ENCODE measurements at places on chromosomes 12 and 14. TPM values are rescaled to one million over a fixed set of nuclear protein-coding genes. Genes with fewer than 3 reads are reported as not detected.

The LTBP2 gene
- 5.7 TPM for total RNA-seq

The KRT83 gene
- total RNA-seq, result 0.05 TPM

The TMEM63C gene
- 0.98 TPM for total RNA-seq

The HPD gene
- 0.12 TPM for total RNA-seq

The CFAP251 gene
- total RNA-seq, result 3.8 TPM

The UNC79 gene
- total RNA-seq, result not detected

The B4GALNT1 gene
- 61.9 TPM for total RNA-seq

The RBM25 gene
- total RNA-seq, result 41.9 TPM

- DNase-seq, result no peak
Observed at GRCh38 chr14:100841761-100842403, 16.0 kb downstream of the MEG3 start.

DNA sequence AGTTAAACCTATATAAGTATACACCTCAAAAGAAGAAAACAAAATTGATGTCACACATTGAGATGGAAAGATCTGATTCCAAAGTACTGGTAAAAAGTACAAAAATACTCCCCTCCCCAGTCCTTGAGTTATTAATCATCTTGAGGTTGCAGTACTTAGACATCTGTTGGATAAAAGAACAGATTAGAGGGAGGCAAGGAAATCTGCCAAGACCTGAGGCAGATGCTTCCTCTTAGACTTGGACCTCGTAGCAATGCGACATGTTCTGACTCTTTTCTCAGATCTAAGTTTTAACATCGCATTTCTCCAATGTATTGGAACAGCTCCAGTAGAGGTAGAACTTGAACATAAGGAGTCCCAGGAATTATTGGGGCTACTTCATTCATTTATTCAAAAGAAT is 187.9 kb upstream of the GRIN2B start:
- no peak for DNase-seq

GRCh38 chr14:73189651-73190050 is 47.7 kb upstream of the PAPLN start:
- no peak for DNase-seq

- peak; percentile 19 for DNase-seq
Observed at GRCh38 chr12:45762185-45763110, 32.9 kb downstream of the ARID2 start.

GRCh38 chr12:20555771-20556170 is 139.4 kb upstream of the SLCO1C1 start:
- no peak for DNase-seq

DNA sequence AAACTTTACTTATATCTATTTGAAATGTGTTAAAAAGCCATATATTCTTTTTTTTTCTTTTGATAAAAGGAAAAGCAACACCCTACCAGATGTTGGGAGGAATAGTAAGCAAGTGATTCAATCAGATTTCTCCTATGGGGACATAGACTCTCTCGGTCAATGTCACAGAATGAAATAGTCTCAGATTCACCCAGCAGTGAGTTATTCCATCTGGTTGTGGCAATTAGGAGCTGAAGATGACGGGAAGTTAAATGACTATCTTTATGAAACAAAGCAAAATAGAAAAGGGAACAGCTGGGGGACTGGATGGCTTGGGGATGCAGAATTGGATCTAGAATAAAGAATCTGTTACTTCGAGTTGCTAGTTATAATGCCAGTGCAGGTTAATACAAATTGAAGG is 857.0 kb downstream of the NRXN3 start:
- DNase-seq, result no peak

GRCh38 chr14:68894802-68895703 is 84.0 kb downstream of the ACTN1 start:
- no peak for DNase-seq

DNA sequence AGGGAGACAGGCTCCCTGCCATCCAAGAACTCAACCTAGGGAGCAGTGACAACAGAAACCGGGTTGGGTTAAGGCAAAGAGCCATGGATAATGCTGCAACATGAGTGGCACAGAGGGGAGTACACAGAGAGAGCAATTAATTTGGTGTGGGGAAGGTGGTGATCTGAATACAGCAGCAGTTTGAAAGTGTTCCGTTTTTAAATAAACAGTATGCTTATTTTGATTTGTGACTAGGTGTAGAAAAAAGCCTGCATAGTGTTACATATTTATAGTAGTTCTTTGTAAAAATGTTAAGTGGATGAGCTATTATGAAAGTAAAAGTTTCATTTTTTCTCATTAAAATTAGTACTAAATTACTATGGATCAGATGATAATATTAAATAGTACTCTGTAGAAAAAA is 8.7 kb downstream of the AKAP5 start:
- DNase-seq, result no peak

DNA sequence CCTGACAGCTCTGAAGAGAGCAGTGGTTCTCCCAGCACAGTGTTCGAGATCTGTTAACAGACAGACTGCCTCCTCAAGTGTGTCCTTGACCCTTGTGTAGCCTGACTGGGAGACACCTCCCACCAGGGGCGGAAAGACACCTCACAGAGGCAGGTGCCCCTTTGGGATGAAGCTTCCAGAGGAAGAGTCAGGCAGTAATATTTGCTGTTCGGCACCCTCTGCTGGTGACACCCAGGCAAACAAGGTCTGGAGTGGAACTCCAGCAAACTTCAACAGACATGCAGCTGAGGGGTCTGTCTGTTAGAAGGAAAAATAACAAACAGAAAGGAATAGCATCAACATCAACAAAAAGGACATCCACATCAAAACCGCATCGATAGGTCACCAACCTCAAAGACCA is 21.6 kb upstream of the ABCC9 start:
- DNase-seq, result no peak

GRCh38 chr12:42284876-42285275 is 41.0 kb downstream of the ZCRB1 start:
- no peak for DNase-seq

DNA sequence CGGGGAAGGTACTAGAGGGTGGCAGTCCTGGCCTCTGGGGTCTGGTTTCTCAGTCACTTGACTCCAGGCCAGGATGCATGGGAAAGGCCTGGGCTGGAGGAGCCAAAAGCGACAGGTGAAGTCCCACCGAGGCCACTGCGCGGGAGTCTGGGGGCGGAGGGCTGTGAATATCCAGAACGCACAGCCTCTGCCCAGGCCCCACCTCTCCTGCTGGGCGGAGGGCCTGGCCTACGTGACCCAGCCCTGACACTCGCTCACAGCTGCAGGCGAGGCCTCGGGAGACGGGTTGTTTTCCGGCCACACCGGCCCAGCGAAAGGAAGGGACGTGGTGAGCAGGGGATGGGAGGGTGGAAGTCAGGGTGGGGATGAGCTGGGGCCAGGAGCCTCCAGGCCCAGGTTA is 91.2 kb downstream of the RFLNA start:
- no peak for DNase-seq

DNA sequence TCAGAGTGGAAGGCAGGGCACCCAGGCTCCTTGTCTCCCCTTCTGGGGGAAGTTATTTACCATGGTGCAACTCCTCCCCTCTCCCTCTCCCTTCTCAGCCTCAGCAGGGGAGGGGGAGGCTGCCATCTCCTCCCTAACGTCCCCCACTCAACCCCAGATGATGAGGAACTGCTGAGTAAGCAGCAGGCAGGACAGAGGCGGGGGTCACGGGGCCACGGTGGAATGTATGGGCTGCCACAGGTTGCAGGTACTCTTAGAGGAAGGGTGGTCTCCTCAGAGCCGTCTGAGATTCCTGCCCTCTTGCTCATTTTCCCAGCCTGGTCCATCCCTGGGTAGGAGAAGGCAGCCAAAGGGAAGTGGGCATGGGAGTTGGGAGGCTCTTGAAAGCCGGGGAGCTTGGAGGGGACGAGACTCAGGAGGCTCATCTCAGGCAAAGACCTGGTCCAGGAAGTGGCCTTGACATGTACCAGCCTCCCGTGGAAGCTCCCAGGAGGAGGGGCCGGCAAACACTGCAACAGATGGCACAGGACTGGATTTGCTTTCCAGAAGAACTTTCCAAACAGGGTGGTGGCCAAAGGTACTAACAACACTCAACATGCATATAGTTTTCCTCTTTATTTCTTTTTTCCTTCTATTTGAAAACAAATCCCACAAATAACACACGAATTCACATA is 19.0 kb downstream of the RIN3 start:
- no peak for DNase-seq

DNA sequence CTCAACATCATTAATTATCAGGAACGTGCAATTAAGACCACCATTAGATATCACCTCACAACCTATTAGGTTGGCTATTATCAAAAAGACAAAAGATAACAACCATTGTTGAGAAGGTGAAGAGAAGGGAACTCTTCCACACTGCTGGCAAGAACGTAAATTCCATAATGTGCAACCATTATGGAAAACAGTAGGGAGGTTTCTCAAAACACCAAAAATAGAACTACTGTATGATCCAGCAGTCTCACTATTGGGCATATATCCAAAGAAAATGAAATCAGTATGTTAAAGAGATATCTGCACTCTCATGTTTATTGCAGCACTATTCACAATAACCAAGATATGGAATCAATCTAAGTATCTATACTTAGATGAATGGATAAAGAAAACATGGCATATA is 51.6 kb upstream of the OR4E1 start:
- no peak for DNase-seq

DNA sequence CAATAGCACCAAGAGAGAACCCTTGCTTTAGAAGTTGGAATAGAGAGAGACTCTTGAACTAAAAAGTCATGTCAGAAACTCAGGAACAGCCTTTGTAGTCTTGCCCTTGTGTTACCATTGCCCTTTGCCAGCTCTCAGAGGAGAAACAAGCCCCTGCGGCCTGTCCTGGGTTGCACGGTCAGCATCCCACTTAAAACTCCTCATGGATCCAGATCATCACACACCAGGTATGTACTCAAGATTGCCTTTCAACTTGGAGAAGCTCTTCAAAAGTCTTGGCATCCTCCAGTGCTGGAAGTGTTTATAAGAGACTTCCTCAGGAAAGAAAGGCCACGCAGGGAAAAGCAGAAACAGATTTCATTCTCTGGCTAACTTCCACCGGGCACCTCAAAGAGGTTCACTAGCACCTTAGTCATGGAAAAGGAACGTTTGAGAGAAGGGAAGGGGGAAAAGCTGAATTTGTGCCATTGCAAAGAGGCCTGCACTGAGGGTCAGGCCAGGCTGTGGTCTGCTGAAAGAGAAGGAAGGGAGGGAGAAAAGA is 594.2 kb downstream of the MED13L start:
- DNase-seq, result no peak

GRCh38 chr14:52918486-52918885 is 32.4 kb downstream of the FERMT2 start:
- peak; percentile 36 for DNase-seq

DNA sequence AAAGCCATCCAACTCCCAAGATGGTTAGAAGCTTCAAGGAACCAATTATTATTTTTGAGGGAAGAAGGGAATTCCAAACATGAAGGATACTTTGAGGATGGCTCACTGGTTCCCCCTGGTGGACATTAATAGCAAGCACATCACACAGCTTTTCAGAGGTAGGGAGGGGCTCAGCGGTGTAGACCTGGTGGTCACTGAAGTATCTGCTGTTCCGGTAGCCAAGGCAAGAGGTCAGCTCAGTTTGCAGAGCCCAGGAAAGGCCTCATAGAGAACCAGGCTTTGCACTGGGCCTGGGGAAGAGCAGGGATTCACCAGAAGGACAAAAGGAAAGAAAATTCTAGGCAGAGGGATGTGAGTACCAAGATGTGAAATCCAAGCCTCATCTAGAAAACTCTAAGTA is 118.7 kb downstream of the KSR2 start:
- DNase-seq, result peak; percentile 43

DNA sequence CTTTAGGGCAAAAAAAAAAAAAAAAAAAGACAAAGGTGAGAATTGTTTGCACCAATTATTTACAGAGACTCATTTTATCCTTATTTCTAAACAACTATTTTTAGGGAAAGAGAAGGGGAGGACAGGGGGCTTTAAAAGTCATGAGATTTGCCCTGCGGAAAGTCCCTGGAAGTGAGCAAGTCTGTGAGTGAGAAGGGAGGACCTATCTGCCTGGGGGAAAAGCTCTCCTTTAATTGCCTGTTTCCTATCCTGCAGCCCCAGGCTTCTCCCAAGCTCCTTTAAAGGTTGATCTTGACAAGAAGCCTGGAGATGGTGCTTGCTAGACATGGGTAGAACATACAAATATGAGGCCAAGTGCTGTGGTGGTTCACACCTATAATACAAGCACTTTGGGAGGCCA is 8.3 kb upstream of the CHST11 start:
- no peak for DNase-seq

DNA sequence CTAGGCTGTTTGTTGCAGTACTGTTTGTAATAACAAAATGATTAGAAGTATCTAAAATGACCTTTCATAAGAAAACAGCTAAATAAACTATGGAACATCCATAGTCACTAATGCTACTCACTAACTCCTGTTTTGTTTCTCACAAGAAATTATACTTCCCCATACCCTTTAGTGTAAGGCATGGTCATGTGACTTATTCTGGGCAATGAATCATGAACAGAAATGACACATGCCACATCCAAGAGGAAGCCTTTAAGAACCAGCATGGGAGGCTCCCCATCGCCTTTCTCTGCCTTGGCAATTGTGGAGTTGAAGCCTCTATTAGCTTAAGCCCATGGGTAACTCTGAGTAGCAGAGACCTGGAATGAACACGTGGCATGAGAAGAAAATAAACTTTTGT is 49.3 kb downstream of the KSR2 start:
- no peak for DNase-seq

DNA sequence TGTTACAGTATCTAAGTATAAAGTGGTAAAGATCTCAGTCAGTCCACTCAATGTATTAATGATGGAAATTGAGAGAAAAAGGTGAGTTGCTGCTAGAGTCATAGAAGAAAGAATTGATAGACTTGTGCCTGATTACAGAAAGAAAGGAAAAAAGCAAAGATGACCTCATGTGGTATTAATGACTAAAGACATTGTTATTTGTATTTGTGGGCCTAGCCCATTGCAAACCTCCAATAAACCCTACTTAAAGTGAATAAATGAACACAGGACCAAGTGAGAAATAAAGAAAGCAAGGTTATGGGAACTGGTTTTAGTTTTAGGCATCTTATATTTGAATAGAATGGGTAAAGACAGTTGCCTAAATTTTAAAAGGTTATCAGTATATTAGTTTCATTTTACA is 105.5 kb downstream of the SYT1 start:
- DNase-seq, result no peak

DNA sequence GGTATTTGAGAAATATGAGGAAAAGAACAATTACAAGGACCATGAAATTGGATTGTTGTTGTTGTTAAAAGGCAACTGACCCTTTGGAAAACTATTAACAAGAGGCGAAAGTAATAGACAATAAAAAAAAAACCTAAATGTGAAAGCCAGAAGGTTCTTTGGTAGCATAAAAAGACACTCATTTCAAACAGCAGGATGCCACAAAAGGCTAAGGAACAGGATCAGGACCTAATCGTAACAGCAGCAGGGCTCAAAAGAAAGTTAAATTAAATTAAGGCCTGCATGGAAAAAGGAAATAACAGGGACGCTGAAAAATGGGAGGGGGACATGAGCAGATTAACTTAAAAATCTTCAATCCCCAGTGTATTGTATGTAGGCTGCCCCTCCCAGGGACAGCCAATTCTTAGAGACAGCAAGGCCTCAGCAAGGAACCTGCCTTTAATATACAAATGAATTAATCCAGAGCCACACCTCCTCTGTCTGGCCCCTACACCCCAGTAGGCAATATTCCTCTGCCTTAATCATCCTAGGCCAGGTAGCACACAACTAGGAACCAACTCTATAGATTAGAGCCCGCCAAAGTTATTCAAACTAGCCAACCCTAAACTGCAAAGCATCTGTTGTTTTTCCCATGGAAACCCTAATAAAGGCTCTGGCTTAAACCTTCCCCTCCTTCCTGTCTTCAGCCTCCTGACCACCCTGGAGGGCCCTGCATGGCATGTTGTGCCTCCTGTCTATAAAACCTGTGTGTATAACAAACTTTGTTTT is 28.4 kb upstream of the AP4S1 start:
- no peak for DNase-seq

Measured in A172 (cell line).